ENCODE measurements at places on chromosomes 1 and 21.

DNA sequence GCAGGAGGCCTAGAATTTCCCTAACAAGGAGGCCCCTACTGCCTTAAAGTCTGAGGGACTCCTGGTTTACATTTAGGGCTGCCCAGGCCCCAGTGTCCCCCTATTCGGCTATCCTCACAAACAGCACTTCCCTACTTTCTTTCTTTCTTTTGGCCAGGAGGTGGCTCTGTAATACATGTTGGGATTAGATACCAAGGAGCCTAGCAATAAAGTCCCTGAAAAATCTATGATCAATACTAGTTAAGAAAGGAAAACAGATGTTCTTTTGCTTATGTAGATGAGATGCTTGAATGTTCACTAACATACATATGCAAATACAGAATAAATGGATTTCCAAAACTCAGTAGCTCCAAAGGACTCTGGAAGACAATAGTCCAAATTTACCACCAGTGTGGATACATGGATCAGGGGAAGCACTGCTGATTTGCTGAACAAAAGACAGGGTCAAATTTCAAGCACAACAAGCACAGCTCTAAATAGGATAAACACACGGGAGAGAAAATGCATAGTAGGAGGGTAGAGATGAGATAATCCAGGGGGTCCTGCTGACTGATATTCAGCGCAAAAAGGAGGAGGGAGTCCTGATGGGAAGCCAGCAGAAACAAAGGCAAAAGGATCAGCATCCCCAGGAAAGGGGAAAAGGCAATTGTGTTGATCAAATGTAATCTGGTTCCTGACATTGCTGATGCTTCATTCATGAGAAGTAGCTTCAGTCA, 240.0 kb downstream of the NUF2 start:
- DNase-seq, result no peak

DNA sequence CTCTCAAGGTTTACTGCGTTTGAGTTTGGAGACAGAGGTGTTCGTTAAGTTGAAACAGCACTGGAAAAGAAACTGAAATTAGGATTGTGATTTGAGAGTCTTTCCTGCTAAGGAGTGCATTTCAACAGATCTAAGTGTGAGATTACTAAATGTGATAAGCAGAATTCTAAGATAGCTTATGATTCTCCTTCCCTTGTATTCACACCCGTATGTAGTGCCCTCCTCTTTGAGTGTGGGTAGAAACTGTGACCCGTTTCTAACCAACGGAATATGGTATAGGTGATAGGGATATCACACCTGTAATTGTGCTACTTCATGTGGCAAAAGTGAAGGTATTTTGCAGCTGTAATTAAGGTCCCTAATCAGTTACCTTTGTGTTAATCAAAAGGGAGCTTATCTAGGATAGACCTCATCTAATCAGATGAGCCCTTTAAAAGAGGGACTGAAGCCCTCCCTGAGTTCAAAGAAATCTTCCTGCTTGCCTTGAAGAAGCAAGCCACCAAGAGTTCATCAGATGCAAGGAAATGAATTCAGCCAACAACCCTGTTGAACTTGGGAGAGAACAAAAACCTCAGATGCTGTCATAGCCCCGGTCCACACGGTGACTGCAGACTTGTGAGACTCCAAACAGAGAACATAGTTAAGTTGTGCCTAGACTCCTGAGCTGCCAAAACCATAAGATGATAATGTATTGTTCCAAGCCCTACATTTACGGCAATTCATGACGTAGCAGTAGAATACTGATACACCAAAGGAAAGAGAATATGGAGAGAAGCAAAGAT, 12.6 kb upstream of the IL12RB2 start:
- no peak for DNase-seq

- DNase-seq, result no peak
Observed at GRCh38 chr1:906600-907420, 16.9 kb upstream of the SAMD11 start.

- no peak for DNase-seq
Observed at GRCh38 chr1:5968161-5968736, 24.0 kb downstream of the NPHP4 start.

DNA sequence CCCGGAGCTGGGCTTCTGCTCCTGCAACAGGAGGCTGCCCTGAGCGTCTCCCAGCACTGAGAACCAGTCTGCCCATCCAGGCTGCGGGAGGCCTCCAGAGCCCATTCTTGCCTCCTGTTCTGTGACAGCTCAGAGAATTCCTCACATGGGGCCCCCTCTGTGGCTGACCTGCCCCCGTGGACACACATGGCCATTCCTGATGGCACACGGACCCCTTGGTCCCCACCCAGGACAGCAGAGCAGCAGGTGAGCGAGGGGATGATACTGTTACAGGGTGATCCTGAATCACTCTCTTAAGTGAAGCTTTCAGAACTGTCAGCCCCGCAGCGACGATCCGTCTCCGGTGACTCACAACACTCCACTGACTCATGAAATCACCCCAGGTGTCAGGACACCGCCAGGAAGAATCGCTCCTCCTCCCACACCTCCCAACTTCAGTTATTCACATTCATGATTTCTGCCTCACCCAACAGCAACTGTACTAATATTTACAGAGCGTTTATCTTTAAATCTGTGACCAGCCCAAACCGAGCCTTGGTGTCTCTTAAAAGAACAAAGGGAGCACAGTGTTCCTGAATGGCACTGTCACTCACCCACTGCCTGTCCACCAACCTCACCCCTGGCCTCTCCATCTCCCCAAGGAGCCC, 22.5 kb downstream of the CHD5 start:
- no peak for DNase-seq

GRCh38 chr21:41092312-41092711, 75.6 kb upstream of the BACE2 start:
- no peak for DNase-seq

DNA sequence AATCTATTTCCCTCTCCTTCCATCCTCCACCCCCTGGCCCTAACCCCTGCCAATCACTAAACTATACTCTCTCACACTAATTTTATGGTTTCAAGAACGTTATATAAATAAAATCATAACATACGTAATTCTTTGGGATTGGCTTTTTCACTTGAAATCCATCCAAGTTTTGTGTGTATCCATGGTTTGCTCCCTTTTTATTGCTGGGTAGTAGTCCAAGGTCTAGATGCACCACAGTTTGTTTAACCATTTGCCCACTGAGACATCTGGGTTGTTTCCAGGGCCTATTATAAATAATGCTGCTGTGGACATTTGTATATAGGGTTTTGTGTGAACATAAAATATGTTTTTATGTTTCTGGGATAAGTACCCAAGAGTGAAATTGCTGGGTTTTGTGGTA, 61.4 kb downstream of the TEX35 start:
- no peak for DNase-seq

DNA sequence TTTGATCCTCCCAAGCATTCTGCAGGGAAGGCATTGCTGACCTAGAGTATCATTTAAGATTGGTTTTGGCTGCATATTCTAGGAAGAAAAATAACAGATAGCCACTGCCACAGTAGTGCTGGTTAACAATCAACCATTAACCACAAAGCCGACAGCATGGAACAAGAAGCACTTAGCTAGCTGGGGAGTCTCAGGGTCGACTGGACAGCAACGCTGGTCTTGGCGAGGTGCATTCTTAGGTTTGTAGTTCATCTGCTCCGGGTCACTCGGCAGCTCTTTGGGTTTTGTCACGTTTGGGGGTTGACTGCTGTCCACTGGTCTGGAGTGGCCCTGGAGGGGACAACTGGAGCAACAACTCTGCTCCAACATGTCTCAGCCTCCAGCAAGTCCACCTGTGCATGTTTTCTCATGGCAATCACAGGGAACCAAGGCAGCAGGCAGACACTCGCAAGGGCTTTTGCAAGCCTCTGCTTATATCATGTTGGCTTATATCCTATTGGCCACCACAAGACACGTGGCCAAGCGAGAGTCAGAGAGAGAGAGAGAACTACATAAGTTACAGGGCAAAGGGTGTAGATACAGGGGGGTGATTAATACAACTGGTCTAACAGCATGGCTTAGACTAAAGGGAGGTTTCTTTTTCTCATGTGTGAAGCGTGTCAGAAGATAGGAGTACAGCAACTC, 99.5 kb downstream of the LACTBL1 start:
- DNase-seq, result no peak

- no peak for DNase-seq
Observed at GRCh38 chr21:41852929-41853320, 26.2 kb downstream of the PRDM15 start.

DNA sequence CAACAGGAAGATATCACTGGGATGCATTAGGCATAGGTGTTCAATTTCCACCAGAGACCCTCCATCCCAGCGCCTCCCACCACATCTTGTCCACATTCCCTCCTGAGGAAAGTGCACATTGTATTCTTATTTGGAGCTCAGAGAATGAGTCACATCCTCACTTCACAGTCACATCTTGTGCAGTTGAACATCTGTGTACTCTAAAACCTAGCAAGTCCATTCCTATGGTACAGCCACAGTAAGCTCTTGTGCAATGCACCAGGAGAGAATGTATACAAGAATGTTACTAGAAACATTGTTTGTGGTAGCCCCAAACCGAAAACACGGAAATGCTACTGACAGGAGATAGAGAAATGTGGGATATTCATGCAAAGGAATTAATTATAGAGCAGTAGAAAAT, 1.6 kb upstream of the KDF1 start:
- DNase-seq, result no peak

DNA sequence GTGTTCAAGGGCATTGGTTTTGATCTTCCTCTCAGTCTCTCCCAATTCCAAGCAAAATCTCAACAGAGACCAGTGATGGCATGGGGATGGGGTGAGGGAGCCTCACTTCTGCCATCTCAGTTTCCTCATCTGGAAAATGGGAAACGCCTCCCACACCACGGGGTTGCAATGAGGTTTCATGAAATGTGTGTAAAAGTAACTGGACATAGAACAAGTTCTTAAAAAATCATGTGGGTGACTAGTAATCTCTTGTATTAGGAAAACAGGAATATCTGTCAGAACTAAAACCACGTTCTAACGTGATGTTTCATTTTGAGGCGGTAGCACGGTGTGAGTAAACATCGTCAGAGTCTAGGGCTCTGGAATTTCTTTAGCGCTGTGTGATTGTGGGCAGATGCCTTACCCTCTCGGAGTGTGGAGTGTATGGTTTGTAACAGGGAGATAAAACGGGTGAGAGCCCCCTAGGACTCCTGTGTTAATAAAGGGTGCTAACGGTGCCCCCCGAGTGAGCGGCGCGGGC, 55.5 kb upstream of the DNAJC6 start:
- no peak for DNase-seq

GRCh38 chr1:38516560-38516959, 343.0 kb downstream of the RRAGC start:
- DNase-seq, result no peak

- DNase-seq, result no peak
Observed at GRCh38 chr1:211381481-211382181, 55.0 kb downstream of the TRAF5 start.

DNA sequence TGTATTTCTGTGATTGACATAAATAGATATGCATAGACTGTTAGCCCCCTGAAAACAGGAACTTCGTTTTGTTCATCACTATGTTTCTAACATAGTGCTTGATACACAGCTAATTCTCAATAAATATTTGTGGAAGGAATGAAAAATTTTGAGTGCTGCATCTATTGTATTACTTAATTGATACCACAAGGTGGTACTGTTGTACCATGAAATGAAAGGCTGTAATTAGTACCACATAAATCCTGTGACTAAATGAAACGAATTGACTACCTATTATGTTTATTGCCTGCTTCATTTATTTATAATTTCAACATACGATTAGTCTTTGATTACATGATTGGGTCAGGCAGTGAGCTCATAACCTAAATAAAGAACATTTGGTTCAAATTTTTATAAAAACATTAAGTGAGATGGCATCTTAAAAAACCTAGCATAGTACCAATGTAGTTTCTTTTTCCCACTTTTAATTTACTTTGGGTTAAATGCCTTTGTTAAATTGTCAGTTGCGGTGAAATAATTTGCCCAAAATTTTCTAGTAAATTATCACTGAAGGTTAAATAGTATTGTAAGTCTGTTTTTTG, 15.0 kb upstream of the TGFB2 start:
- no peak for DNase-seq
